Bone marrow (tissue), 2 donors: ENCODE measurements at places on chromosomes 11 and 22.

- DNase-seq: no peak
Observed at GRCh38 chr11:115164774-115165173, 339.4 kb downstream of the CADM1 start.

GRCh38 chr11:78295991-78296930, 107.5 kb downstream of the USP35 start:
- no peak for DNase-seq

GRCh38 chr11:76805206-76805913, 22.2 kb downstream of the TSKU start:
- no peak for DNase-seq

DNA sequence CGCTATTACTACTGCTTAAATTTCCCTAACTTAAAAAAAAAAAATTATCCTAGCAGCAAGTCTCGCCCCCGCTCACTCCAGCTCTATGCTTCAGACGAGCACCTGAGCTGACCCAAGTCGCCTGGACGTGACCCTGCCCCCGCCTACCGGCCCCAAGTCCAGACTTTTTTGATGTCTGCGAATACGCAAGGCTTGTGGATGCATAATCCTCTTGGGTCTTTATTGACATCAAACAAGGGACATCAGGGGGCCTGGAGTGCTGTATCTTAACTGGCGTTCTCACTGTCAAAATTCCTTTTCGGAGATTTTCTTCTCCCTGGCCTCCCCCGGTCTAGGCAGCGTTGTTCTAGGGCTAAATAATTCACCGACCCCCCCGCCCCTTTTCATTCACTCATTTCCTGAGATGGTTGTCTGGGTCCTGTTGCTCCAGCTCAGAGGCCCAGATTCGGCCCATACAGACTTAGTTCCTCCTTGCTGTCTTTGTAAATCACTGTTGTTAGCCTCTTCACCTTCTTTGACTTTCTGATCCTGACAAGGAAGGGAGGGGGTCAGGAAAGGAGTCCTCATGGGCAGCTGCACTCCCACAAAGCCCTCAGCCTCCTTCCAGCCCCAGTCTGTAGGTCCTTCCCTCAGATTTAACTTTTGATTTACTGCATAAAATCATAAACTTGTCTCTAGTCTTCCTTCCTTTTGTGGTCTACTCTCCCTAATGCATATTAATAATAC, 601 bp upstream of the LRP4 start:
- no peak for DNase-seq
